ENCODE measurements at places on chromosomes 5 and 9. TPM values are rescaled to one million over a fixed set of nuclear protein-coding genes. Genes with fewer than 3 reads are reported as not detected.

DNA sequence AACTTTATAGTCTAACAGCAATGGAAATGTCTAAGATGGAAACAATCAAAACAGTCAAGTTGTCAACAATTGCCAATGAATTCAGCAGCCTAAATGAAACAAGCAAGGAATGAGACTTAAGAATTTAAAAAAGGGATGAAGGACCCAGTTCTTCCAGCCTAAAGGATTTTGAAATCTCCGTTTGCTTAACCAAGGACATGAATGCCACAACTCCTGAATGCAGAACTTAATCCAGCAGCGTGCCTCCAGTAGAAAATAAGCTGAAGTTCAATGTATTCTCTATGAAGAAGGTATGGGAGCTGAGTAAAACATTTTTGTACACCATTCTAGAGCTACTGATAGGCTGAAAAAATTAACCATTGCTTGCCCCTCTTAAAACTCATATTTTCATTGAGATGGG lies 411.3 kb downstream of the ARHGEF28 start:
- no peak for DNase-seq

- DNase-seq = peak; percentile 47
Measured at GRCh38 chr5:138438724-138439476, at the start of gene REEP2. Gene REEP2, plus strand, starts transcription at chr5:138439057. Its CDS starts 152 bp downstream, at chr5:138439209.

- no peak for DNase-seq
Measured at GRCh38 chr5:42854795-42855194, 43.1 kb upstream of the SELENOP start.

DNA sequence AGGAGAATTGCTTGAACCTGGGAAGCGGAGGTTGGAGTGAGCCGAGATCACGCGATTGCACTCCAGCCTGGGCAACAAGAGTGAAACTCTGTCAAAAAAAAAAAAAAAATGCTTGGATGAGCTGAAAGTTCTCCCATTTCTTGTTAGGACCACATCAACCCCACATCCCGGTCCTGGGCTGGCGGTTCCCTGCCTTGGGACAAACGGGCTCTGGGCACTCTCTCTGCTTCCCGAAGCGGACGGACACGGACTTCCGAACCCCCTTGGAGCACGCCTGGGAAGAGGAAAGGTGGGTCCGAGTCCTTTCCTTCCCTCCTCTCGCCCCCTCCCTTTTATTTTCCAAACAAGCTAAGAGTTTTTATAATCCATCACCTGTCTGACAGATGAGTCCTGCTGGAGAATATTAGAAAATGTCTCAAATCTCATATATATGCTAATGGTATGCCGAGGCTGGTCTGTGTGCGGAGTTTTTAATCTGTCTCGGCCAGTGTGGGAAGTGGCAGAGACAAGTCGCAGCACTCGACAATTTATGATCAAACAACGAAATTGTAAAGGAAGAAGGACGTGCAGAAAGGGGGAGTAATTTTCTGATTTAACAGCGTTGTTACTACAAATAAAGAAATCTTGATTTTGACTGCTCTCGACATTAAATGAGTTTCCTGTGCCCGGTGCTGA lies 257.9 kb upstream of the IRX4 start:
- DNase-seq = no peak

The TSLP gene
- total RNA-seq = 0.28 TPM

The LRRC14B gene
- not detected for total RNA-seq

The AIF1L gene
- total RNA-seq = 0.18 TPM

The NRG2 gene
- total RNA-seq = 0.18 TPM

Measured in IMR-90 (cell line).